Bronchial epithelial cell (primary cell): ENCODE measurements at places on chromosomes 6 and 20. TPM values are rescaled to one million over a fixed set of nuclear protein-coding genes. Genes with fewer than 3 reads are reported as not detected.

The NKAIN2 gene
- under 0.01 TPM in 1 of 2 replicates, not detected in the other for total RNA-seq

DNA sequence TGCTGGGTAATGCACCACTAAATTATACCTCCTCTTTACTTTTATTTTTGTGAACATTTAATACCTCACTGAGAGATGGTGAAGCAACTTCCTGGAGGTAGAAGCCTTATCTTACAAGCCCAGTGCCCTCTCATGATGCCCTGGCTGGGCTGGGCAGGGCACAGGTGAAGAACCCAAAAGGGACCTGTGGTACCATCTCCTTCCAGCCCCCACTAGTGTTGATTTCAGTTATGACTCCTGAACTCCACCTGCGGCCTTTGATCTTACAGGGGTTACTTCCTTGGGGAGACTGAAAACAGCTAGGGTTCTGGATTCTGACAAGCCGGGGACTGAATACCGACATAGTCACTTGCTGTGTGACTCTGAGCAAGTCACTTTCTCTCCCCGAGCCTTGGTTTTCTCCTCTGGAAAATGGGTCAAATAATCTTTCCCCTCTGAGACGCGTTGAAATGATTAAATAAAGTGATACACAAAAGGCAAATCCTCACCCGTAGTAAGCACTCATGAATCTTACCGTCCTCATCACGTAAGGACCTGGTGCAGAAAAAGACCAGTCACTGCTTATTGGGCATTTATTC is 1.2 kb downstream of the SLC13A3 start:
- DNase-seq: no peak

The CYP39A1 gene
- 5.0 and 17.4 TPM in 2 replicates for total RNA-seq

DNA sequence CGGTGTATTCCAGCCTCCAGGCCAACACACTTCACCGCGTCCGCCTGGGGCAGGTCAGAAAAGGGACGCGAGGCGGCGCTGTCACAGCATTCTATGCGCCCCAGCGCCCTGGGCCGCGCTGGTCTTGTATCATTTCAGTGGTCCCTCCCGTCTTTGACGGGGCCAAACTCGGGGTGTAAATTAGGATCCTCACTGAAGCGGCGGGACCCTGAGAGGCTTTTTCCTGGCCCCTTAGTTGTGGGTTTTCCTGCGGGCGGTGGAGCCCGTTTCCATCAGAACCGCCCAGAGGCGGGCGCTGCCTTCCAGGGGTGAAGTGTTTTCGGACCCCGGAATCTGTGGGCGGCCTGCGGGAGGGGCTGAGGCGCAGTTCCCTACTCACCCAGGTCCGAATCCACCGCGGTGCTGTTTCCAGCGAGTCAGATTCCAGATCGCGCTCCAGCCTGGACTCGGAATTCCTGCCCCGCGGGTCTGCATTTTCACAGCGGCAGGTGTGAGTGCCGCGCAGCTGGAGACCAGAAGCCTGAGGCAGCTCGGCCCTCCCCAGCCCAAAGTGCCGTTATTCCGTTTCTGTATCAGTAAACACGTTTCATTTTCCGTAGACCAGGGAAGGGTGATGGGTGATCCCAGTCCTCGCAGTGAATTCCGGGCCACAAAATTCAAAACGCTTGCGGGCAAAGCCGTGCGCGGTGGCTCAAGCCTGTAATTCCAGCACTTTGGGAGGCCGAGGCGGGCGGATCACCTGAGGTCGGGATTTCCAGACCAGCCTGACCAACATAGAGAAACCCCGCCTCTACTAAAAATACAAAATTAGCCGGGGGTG is 3.9 kb upstream of the MICB start:
- peak; percentile 51 for DNase-seq

DNA sequence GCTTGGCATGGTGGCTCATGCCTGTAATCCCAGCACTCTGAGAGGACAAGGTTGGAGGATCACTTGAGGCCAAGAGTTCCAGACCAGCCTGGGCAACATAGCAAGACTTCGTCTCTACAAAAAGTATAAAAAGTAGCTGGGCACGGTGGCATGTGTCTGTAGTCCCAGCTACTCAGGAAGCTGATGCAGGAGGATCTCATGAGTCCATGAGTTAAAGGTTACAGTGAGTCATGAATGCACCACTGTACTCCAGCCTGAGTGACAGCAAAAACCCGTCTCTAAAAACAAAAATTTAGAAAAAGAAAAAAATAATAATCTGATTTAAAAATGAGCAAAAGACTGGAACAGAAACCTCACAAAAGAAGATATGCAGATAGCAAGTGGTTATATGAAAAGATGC is 279.7 kb downstream of the RNGTT start:
- peak; percentile 2 for DNase-seq

GRCh38 chr6:20698675-20699074 is 164.4 kb downstream of the CDKAL1 start:
- DNase-seq: no peak

DNA sequence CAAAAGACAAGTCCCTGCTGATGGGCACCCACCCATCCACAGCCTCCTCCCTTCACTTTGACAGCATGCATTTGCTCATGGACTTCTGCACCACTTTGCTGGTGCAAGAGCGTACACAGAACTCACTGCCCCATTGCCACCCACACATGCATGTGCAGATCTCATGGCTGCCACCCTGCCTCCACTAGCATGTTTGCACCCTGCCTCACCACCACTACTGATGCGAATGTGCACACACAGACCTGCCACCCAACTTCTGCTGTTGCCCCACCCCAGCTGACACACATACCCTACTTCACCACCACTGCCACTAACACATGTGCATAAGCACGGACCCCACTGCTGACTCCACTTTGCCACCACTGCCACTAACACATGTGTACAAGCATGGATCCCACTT is 64.9 kb upstream of the EYS start:
- DNase-seq: no peak

- no peak for DNase-seq
Measured at GRCh38 chr6:142339968-142340658, 38.3 kb downstream of the ADGRG6 start.

GRCh38 chr6:11462742-11463397 is 74.7 kb upstream of the TMEM170B start:
- peak; percentile 90 for DNase-seq

The OR10C1 gene
- total RNA-seq: not detected in 2 replicates

The SDCBP2 gene
- 96.4 and 176 TPM in 2 replicates for total RNA-seq

- DNase-seq: no peak
Measured at GRCh38 chr20:33653900-33654596, 8.1 kb upstream of the C20orf144 start.

DNA sequence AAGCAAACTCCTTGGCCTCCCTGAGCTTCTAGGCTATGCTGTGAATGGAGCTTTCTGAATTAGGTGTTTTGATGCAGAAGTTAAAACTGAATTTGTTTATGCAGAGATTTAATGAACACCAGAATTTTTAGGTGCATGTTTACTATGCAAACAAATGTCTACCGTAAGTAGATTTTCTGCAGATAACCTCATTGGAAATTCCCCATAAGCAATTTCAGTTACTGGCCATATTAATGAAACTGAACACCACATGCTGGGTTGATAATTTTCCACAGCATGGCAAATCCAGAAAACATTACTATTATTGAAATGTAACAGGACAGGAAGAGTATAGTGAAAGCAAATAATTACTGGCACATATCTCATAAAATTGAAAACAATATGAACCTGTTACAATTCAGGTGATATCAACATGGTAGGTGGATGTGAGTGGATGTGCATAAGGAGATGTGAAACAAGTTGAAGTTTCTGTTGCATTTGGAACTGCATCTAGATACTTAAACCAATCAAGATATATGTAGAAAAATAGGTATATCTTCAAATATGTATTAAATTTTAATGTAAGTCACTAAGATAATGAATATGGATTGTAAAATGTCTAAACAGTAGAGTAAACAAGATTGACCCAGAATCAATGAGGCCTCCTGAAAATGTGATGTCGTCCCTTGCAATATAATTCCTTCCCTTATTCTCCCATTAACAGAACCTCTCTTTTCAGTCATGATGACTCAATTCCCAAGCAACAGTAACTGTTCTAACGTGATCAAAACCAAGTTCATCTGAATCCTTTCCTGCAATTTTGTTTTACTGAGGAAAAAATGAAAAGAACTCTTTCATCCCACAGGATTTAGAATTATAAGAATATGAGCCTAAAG is 11.0 kb downstream of the PTCHD4 start:
- no peak for DNase-seq

DNA sequence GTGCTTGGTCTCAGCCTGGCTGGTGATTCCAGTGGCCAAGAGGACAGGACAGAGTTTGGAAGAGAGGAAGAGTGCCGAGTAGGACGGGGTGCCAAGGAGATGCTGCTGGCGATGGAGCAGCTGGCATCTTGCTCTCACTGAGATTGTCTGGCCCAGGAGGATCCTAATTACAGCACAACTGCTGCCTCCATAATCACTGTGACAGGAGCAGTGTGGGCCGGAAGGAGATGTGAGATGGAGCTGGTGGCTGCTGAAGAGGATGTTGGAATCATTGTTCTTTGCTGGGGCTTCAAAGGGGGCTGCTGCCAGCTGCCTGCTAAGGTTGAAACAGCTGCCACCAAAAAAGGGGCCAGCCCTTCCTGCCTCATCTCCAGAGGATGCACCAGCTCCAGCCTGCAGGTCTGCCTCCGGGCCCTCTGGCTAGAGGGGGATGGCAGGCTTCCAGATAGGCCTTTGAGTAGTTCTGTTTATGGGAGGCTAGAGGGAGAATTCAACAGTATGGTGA is 214.4 kb downstream of the RNF144B start:
- no peak for DNase-seq

- DNase-seq: no peak
Measured at GRCh38 chr20:50590348-50590664, 80.1 kb downstream of the PTPN1 start.

DNA sequence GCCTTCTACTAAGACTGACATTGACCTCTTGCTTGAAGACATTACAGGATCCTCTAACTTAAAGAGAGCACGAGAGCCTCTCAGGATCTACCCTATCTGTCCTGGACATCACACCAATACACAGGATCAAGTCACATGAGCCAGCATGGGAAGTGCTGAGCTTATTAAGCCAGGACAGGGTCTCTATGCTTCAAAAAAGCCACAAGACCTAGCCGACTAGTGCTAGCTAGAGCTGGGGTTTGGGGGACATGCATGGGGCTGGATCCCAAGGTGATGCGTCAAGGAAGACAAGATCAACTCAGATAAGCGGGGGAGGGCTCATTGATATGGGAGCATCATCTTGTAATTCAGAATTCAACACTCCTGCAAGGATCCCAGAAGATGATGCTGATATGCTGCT is 167.2 kb upstream of the TAB2 start:
- no peak for DNase-seq

DNA sequence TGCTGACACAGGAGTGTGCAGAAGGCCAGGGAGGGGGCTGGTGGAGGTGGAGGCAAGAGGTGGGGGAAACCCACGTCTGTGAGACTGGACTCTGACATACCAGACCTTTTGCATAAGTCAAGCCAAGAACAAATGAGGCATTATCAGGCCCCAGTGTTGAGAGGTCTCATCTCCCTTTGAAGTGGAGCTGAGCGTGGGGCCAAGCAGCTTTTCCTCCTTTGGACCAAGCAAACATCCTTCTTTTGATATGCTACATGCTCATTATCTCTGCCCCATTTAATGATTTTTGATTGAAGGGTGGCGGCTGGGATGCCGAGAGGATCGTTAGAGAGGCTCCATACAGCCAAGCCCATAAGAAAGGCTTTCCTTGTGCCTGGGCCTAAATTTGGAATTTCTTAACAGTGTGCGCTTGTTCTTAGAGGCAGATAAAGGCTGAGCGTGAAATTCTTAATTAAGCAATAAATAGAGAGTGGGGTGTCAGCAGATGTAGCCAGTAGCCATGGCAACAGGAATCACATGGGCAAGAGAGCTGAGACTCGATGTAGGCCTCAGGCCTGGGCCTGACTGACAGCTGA is 244.5 kb downstream of the PKHD1 start:
- no peak for DNase-seq

GRCh38 chr20:50464026-50464724 is 46.0 kb upstream of the PTPN1 start:
- DNase-seq: peak; percentile 19

The FOXQ1 gene
- 3.1 and 3.4 TPM in 2 replicates for total RNA-seq

- no peak for DNase-seq
Measured at GRCh38 chr20:47235853-47236638, 120.5 kb downstream of the ZMYND8 start.

The SNAI1 gene
- not detected in 2 replicates for total RNA-seq

- DNase-seq: peak; percentile 84
Measured at GRCh38 chr6:137261761-137262160, 42.6 kb upstream of the IFNGR1 start.

The XPO5 gene
- 35.8 and 43.1 TPM in 2 replicates for total RNA-seq

The HLA-DRA gene
- 0.13 TPM in 1 of 2 replicates, not detected in the other for total RNA-seq

DNA sequence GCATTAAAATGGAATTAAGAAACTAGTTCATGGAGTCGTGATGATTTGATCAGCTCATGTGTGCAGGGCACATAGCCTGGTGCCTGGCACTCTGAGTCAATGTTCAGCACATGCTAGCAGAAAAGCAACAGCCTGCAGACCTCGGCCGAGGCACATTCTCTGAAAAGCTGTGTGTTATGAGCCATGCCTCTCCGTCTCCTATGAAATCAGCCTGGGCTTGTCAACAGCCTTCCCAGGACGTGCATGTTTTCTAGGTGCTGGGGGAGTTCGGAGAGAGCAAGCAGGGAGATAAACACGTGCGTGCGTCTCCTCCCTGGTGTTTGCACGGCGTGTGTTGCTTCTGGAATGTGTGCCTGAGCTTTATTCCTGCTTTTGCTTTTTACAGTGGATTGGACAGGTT is 207.8 kb upstream of the KCNG1 start:
- peak; percentile 7 for DNase-seq

The SNX5 gene
- 96.5 and 152 TPM in 2 replicates for total RNA-seq

The TSPO2 gene
- total RNA-seq: not detected in 2 replicates

DNA sequence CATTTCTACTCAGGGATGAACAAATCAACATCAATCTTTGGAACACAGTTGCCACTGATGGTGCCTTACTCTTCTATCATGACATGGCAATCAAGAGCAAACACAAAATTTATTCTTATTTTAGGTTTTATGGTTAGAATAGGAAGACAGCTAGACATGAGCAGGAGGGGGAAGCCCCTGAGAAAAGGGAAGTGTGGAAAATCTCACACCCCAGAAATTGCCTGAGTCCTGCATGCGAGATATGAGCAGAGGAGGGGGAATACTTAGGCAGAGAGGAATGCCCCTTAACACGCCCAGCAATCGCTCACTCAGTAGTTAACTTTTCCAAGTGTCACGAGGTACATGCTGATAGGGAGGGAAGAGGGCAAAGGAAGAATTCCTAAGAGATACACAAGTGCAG is 79.3 kb downstream of the PLG start:
- DNase-seq: no peak

The LAMP5 gene
- not detected in 2 replicates for total RNA-seq

GRCh38 chr6:166613027-166613426 is 14.0 kb downstream of the RPS6KA2 start:
- no peak for DNase-seq

GRCh38 chr20:13455713-13456112 is 183.0 kb downstream of the TASP1 start:
- DNase-seq: peak; percentile 10

- peak; percentile 69 for DNase-seq
Measured at GRCh38 chr6:28816909-28817807, 106.6 kb downstream of the TRIM27 start.

- DNase-seq: no peak
Measured at GRCh38 chr6:119961450-119961849, 611.9 kb upstream of the MAN1A1 start.

The SPATS1 gene
- not detected in 2 replicates for total RNA-seq

The CTAGE9 gene
- not detected in 2 replicates for total RNA-seq

The DDO gene
- total RNA-seq: not detected in 2 replicates
